ENCODE measurements at places on chromosomes 6 and 20. TPM values are rescaled to one million over a fixed set of nuclear protein-coding genes. Genes with fewer than 3 reads are reported as not detected.

SLC35D3 gene
- not detected for total RNA-seq

DNA sequence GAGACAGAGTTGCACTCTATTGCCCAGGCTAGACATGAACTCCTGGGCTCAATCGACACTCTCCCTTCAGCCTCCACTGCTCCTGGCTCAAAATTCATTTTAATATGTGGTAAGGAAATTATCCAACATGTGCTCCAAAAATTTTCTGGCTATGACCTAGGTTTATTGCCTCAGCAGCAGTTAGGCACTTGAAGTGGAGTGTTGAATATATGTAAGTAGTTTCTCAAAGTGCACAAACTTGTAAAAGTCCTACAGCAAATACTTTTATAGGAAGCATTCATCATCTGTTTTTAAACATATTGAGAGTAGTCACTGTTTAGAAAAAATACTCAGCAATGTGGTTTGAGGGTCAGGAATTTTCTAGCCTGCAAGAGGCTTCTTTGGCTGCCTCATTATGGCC lies 13.2 kb downstream of the FILIP1 start:
- DNase-seq, result no peak

- DNase-seq, result no peak
Observed at GRCh38 chr20:12821249-12821648, 187.5 kb upstream of the SPTLC3 start.

FNDC1 gene
- total RNA-seq, result 1.3 TPM

BEND3 gene
- 6.6 TPM for total RNA-seq

GLP1R gene
- total RNA-seq, result 0.17 TPM

AGER gene
- 2.7 TPM for total RNA-seq

GRCh38 chr6:8860671-8861070 lies 425.3 kb upstream of the SLC35B3 start:
- DNase-seq, result no peak

DNA sequence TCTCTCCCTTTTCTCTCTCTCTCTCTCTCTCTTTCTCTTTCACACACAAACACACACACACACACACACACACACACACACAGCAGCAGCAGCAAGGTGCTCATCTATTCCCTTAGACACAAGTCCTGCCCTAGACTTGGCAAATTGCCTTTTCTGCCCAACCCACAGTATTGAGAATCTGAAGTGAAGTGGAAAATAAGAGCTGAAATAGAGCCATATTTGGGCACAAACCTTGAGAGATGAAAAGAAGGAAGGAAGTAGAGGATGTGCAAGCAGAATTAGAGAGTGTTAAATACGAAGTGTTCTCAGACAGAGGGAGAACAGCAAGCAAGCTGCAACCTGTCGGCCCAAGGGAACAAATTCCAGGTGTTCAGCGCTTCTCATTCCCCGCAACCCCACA lies 557.5 kb upstream of the NOX3 start:
- peak; percentile 34 for DNase-seq

C20orf144 gene
- total RNA-seq, result not detected

TP53TG5 gene
- not detected for total RNA-seq

DNA sequence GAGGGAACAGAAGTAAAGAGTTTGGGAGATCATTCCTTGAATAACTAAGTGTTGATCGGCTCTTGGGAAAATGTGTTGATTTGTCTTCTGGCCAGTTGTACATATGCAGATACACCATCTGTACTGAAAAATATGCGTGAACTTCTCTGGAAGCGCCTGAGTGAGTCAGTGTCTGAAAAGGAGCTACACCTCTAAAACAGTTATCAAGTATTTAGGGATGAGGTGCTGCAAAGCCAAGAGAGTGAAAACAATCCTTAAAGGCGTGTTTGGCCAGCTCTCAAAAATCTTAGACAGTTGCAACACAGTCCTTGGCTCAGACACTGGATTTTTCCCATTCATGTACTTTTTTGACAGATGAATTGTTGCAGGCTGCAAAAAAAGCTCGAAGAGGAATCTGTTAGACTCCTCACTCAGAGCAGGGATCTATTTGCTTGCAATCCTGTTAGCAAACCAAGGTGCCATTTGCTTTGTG lies 61.3 kb downstream of the BMP6 start:
- DNase-seq, result no peak

DNA sequence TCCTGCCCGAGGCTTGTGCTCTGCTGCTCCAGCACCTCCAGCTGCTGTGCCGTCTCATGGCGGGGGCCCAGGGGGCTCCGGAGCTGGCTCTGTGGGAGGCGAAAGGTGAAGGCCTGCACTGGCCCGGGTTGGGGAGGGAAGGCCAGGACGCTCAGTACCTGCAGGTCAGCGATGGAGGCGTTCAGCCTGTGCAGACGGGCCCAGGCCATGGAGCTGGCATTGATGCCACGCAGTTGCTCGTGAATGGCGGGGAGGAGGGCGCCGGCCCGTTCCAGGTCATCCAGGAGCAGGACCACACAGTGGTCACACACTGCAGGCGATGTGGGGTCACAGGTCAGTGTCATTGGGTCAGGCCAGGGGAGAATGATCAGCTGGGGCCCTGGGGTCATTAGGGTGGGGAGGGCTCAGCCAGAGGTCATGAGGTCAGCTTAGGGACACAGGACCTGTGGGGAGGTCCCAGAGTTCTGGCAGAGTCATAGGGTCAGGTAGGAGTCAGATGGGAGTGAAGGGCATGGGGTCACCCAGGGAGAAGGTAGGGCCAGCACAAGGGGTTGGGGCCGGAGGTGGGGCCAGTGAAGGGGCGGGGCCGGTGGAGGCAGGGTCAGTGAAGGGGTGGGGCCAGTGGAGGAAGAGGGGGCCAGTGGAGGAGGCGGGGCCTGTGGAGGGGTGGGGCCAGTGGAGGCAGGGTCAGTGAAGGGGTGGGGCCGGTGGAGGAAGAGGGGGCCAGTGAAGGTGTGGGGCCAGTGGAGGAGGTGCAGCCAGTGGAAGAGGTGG lies 18.0 kb downstream of the ADRM1 start:
- no peak for DNase-seq

LST1 gene
- total RNA-seq, result 0.42 TPM

ESF1 gene
- total RNA-seq, result 12.9 TPM

- no peak for DNase-seq
Observed at GRCh38 chr6:36986704-36987047, 680 bp upstream of the MTCH1 start.

GRCh38 chr6:3884007-3884745 lies 35.0 kb downstream of the FAM50B start:
- DNase-seq, result peak; percentile 54

MYH7B gene
- 0.04 TPM for total RNA-seq

GRCh38 chr6:142842418-142843261 lies 102.3 kb downstream of the HIVEP2 start:
- no peak for DNase-seq

- DNase-seq, result no peak
Observed at GRCh38 chr6:156869980-156870398, 92.8 kb downstream of the ARID1B start.

- peak; percentile 49 for DNase-seq
Observed at GRCh38 chr6:1708122-1708521, 98.4 kb downstream of the FOXC1 start.

DNA sequence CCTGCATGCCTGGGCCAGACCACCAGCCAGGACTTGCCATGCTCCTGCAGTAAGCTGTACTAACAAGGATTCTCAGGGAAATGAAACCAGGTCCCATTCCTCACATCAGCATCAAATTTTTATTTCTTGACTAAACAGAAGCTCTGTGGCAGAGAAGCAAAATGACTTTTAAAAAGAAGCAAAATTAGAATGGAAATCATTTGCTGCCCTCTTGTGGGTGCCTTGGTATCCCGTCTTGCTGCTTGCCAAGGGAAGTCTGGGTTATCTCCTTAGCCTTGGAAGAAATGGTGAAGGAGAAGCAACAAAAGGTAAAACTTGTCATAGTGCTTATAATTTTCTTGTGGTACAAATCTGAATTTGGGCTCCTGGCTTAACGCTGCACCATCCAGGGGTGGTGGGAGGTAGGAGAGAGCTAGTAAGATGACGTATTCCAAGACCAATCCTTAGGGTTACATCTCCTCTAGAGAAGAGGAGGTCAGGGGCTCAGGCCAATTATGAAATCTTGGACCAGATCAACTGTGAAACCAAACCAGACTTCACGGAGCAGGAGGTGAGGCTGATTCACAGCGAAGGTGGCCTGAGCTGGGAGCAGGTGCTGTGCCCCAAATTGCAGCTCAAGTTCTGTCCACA lies 107.5 kb downstream of the FAXC start:
- DNase-seq, result peak; percentile 1

DCDC2 gene
- 37.1 TPM for total RNA-seq

DNA sequence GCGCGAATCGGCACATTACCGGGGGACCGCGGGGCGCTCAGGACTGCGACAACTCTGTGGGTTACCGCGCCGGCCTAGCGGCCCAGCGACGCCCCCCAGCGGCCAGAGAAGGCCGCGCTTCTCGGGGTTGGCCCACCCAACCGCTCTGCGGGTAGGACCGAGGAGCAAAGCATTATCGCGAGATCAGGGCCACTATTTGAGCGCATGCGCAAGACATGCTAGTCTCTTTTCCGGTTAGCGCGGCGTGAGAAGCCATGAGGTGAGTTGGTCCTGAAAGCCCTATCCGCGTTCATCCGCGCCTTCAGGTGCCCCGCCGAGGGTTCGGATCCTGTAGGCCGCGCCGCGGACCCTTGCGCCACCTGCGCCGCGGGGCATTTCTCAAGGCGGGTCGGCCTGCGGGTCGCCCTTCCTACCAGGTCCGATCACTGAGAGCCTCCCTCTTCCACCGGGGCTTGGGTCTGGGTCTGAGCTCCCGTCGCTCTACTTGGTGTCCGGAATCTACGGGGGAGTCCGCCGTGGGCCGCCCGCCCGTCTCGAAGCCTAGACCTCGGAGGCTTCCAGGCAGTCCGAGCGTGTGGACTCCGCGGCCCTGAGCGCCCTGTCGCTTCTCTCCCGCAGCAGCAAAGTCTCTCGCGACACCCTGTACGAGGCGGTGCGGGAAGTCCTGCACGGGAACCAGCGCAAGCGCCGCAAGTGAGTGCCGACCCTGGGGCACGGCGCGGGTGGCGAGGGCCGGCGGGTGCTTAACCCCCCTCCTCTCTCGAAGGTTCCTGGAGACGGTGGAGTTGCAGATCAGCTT lies at the start of gene RPL10A:
RPL10A (plus strand) TSS at position 221 of the 799 bp plus-strand sequence; CDS start at position 255, 34 bp downstream.
- DNase-seq, result peak; percentile 84

DNA sequence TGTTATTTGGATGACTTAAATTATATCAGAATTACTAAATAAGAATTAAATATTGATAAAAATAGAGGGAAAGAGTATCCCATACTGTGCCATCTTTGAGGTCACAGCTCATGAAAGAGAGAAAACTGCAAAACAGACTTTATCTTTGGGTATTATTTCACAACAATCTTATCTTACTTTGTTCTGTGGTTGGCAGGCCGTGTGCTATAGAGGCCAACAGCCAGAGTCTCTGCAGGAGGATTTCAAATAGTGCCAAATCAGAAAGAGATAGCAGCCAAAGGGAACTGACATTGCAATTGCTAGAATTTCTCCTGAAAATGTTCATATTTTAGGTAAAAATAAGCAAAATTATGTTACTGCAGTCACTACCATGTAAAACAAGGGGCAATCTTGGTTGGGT lies 354.2 kb downstream of the GRIK2 start:
- DNase-seq, result no peak
